ENCODE measurements at places on chromosomes 1 and 21.

GRCh38 chr1:69252696-69253095, 315.0 kb upstream of the LRRC7 start:
- no peak for DNase-seq

GRCh38 chr1:159707472-159708260, 6.7 kb downstream of the CRP start:
- DNase-seq: no peak

DNA sequence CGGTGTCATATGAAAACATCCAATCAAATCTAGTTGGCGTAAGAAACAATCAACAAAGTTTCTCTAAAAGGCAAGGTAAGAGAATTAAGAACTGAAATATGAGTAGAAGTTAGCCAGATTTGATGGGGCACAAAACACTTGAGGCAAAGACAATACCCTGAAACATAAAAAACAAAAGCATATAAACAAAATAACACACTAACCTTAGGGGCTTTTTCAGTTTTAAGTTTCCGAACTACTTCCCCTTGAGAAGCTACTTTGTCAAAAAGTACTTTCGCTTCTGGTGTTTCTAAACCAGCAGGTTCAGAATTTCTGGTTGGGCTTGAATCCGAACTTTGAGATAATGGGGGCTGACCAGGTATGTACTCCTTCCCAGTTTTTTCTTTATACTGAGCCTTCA, 57.9 kb downstream of the EPRS1 start:
- DNase-seq: no peak

GRCh38 chr21:38524168-38525153, 26.2 kb upstream of the ERG start:
- DNase-seq: no peak

DNA sequence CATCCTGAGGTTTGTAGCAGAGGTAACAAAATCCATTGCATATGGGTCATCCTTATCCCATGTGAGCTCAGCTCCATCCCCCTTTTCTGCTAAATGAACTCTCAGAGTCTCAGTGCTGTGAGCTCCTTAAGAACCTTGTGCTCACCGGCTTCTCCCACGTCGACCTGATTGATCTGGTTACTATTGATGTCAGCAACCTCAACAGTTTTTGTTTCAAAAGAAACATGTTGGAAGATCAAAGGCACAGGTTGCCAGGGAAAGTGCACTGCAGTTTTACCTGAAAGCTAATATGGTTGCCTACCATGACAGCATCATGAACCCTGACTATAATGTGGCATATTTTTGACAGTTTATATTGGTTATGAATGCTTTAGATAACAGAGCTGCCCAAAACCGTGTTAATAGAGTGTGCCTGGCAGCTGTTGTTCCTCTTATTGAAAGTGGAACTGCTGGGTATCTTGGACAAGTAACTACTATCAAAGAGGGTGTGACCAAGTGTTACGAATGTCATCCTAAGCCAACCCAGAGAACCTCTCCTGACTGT, 131.4 kb downstream of the HS2ST1 start:
- DNase-seq: peak; percentile 71

DNA sequence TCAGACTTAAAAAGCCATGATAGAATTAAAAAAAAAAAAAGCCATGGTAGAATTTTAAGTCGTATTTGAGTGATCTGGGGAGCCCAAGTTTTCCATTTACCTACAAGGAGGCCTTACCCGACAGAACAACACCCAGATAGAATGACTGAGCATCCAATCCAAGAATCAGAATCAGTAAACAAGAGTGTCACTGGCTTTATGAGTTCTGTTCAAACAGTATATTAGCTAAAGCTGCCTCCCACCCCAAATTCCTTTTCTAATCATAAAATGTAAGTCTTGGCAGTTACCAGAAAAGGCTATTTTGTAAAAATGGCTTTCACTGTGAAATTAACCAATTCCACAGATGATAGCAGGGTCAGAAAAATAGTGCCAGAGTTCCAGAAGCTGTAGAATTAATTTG, 1.2 kb downstream of the GTF2B start:
- no peak for DNase-seq

GRCh38 chr1:51664421-51665240, 47.7 kb downstream of the OSBPL9 start:
- no peak for DNase-seq

- DNase-seq: no peak
These were observed 34.1 kb upstream of the H6PD start for GRCh38 chr1:9200441-9200840.
